ENCODE measurements at places on chromosomes 2 and 18. TPM values are rescaled to one million over a fixed set of nuclear protein-coding genes. Genes with fewer than 3 reads are reported as not detected.
A peak's percentile ranks its signal among the peaks of the same experiment; 100 is the strongest.

- no peaks in the 10 kb centered on the region for H3K4me1 ChIP-seq
- no peak overlapping the region for H3K27ac ChIP-seq
- no peak overlapping the region for H3K4me3 ChIP-seq
These were observed 37.6 kb upstream of the SPAG16 start for GRCh38 chr2:213246497-213247281.

DNA sequence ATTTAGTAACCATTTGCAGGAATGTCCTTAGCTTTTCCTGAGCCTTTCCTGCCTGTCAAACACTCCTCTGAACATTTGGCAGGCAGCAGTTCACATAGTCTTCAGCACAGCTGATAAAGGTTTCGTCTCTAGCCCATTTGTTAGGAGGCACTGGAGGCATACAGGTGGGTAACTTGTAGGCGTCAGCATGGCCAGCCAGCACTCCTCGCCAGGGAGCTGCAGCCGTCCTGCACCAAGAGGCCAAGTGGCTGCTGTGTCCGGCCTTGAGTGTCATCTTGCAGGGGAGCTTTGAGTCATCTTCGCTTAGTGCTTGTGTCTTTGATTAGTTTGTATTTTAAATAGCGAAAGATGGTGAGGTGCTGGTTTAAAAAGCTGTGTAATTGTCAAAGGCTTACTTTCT is 120.3 kb upstream of the NFATC1 start:
- peaks cover 12% of the 10 kb centered on the region for H3K36me3 ChIP-seq
- peaks cover 14% of the 10 kb centered on the region for H3K4me1 ChIP-seq
- H3K4me3 ChIP-seq = peak overlapping the region; percentile 51

DNA sequence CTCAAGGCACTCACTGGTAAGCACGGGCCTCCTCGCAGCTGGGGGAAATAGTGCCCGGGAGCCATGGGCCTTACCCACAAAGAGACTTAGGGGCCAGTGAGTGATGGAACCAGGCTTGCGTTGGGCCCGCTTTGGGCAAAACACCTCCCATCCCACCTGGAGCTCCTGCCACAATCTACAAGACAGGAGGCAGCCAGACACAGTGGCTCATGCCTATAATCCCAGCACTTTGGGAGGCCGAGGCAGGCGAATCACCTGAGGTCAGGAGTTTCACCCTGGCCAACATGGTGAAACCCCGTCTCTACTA is 88.2 kb downstream of the TFCP2L1 start:
- no peaks in the 10 kb centered on the region for H3K4me1 ChIP-seq
- no peaks in the 10 kb centered on the region for H3K27me3 ChIP-seq
- H3K27ac ChIP-seq = no peak overlapping the region
- H3K4me3 ChIP-seq = no peak overlapping the region
- no peak for DNase-seq

Gene RNF152
- 0.95 TPM for total RNA-seq

Gene C2orf80
- total RNA-seq = not detected

DNA sequence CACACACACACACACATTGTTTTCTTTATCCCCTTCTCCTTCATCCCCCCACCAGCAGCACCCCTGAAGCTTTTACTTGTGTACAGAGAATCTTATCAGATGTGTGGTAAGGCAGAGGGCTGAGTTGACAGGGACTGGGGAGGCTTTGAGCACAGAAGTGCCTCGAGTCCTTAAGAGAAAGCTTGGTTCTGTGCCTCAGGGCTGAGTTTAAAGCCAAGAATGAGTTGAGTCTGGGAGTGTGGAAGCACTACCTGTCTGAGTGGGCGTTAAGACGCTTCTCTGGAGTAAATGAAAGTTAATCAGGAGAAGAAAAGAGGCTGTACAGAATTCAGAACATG is 2.7 kb downstream of the ID2 start:
- no peak for DNase-seq
- H3K4me3 ChIP-seq = peak overlapping the region; percentile 98
- peaks cover 36% of the 10 kb centered on the region for H3K4me1 ChIP-seq
- no peaks in the 10 kb centered on the region for H3K27me3 ChIP-seq
- H3K27ac ChIP-seq = peak overlapping the region; percentile 84
- peaks cover 26% of the 10 kb centered on the region for H3K36me3 ChIP-seq

Measured in natural killer cell treated with Interleukin-12 subunit alpha and Interleukin-12 subunit beta and Interleukin-15 and Interleukin-18, amount 100 ng/mL, for 72 hours (primary cell).